ENCODE measurements at places on chromosomes 2 and 18. TPM values are rescaled to one million over a fixed set of nuclear protein-coding genes. Genes with fewer than 3 reads are reported as not detected.
A peak's percentile ranks its signal among the peaks of the same experiment; 100 is the strongest.

DNA sequence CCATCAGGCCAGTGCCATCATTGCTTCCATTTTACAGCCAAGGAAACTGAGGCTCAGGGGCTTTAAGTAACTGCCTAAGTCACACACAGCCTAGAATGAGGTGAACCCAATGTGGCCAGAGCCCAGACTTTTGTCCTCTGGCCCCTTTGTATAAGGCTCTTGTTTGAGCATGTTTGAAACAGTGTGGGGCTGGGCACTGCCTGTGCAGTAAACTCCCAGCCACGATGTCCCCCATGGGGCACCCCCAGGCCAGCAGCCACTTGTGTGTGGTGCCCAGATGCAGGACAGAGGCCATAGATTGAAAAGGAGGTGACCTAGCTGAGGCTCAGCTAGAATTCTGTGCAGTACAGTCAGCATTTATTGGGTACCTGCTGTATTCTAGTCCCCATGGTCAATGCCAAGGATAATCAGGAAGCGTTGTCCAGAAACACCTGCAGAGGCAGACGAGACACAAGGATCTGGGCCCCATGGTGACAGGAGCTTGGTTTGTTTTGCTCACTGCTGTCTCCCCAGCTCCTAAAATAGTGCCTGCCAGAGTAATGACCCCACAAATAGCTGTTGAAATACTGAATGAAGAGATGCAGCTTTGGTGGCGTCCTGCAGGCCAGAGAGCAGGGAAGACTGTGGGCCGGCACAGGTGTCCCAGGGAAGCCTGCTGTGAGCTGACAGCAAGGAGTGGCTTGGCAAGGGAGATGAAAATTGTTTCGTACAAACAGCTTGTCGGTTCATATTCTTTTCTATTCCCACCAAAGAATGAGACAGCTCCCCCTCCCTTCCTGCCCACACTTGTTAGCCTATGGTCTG lies 160.7 kb downstream of the LDLRAD4 start:
- no peak for DNase-seq

DNA sequence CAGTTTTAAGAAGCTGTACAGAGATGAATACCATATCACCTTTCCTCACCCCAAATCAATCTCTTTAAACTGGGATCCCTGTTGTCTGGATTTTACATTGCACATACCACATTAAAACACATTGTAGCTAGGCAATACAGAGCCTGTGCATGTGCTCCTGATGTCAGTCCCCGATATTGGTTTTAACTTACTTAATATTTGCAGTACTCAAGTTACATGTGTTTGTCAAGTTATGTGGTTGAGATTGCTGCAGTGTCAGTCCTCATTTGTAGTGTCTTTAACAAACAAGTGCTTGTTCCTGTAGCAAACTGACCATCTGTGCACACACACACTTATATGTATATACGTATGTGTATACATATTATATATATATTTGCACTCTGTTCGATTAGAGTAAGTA lies 10.4 kb upstream of the UBE2E3 start:
- DNase-seq: no peak

GRCh38 chr2:132825601-132826000 lies 155.6 kb upstream of the LYPD1 start:
- DNase-seq: no peak

DNA sequence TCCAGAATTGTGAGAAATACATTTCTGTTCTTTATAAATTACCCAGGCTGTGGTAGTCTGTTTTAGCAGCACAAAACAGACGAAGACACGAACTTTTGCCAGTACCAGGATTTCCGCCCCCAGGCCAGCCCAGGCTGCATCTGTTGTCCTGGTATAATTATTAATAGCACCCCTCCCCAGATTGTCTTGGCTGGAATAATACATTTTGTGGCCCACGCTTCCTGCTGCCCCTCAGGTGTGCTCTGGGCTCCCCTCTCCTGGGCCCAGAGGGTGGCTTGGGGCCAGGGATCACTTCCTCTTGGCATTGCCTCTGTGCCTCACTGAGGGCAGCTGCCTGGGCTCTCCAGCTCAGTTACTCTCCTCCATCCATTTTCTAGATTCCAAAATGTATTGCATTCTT lies 102.1 kb upstream of the HS6ST1 start:
- DNase-seq: no peak

DNA sequence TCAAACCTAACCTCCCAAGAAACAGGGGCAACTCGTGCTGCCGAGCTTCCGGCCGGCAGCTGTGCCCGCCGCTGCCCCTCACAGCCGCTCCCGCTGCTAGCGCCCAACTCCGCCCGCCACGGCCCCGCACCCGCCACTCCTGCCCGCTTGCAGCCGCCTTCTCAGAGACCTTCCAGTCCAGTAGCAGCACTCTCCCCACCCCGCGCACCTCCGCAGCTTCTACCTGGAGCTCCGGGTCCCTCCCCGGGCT lies 722 bp upstream of the C2orf15 start:
- no peak for DNase-seq

DNA sequence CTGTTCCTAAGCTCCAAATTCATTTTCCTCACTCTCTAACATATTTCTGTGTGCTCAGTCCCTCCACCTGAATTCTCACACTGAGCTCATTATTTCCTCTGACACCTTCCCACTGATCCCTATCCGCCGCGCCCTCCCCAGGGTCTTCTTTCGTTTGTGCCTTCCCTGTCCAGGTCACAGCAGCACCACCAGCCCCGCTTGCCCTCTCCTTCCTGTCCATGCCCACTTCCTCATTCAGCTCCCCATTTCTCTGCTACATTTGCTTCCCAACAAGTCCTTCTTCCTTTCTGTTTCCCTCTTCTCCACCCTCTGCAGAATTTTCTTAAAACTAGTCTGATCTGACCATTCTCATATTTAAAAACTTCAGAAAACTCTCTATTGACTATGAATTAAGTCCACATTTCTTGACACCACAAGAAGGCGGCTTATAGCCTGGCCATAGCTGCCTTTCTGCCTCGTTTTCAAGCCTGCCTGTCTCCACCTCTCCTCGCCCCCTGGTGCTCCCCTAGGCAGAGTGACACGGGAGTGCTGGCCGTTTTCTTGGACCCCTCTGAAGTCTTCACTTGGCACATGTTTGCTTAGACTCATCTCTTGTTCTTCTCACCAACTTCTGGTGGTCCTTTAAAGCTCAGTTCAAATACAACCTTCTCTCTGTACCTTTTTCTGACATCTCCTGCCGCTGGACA lies 138.7 kb upstream of the BOD1L2 start:
- DNase-seq: peak; percentile 34

GRCh38 chr2:113240915-113241911 lies 37.5 kb downstream of the PAX8 start:
- peak; percentile 59 for DNase-seq

GRCh38 chr2:70496819-70497218 lies 56.8 kb downstream of the TGFA start:
- DNase-seq: no peak

GRCh38 chr2:30677231-30677630 lies 130.0 kb downstream of the CAPN13 start:
- no peak for DNase-seq

DNA sequence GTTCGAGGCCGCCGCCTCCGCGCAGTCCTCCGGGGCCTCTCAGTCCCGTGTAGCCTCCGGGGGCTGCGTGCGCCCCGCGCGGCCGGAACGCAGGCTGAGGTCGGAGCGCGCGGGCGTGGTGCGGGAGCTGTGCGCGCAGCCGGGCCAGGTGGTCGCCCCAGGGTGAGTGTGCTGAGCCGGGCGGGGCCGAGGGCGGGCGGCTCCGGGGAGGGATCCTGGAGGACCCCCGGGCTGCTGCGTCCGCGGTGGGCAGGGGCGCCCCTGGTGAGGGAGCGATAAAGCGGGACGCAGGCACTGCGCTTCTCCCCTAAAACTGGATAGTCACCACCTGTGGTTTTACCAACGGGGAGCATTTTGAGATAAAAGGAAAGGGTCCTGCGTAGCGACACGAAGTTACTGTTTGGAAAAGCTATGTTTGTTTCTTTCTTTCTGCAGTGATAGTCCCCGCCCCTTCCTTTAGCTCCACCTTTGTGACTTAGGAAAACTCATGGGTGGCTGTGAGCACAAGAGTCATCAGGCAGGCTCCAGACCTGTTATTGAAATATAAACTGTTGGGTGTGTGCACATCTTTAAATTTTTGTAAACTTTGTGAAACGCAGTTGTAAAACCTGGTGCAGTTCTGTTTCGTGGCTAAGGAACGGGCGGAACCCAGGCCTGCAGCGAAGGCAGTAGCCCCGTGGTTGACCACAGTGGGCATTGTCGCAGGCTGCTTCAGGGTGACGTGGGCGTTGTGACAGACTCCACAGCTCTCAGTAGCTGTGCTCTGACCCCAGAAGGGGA lies 687 bp downstream of the CTDP1 start:
- DNase-seq: no peak

- DNase-seq: no peak
These were observed 23.2 kb upstream of the KDM3A start for GRCh38 chr2:86417961-86418360.

- DNase-seq: no peak
These were observed 285.9 kb downstream of the CTNNA2 start for GRCh38 chr2:79798776-79799175.

DNA sequence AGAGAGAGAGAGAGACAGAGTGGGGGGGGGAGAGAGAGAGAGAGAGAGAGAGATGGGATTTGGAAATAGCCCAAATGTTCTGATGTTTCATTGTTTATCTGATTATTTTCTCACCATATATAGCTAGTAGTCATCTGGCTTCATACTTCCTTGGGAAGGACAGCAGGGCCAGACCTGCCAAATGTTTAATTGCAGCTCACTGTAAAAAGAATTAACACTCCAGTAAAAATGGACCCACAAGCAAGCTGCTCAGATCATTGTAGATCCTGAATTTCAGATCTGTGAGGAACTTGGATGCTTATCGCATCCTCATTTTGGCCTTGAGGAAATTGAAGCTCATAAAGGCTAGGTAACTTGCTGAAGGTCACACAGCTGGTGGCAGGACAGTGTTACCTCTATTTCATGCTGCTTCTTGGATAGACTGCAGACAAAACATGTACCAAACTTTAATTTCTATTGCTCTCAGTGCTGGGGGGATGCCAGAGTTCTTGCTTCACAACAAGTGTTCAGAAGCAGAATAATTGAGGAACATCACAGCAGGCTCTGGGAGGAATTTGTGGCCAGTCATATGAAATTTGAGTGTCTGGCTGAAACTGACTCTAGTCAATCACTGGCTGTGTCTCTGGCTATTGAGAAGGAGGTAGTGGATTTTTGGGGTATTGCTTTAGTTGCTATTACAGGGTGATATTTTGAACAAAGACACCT lies 223.5 kb downstream of the PIK3C3 start:
- no peak for DNase-seq

DNA sequence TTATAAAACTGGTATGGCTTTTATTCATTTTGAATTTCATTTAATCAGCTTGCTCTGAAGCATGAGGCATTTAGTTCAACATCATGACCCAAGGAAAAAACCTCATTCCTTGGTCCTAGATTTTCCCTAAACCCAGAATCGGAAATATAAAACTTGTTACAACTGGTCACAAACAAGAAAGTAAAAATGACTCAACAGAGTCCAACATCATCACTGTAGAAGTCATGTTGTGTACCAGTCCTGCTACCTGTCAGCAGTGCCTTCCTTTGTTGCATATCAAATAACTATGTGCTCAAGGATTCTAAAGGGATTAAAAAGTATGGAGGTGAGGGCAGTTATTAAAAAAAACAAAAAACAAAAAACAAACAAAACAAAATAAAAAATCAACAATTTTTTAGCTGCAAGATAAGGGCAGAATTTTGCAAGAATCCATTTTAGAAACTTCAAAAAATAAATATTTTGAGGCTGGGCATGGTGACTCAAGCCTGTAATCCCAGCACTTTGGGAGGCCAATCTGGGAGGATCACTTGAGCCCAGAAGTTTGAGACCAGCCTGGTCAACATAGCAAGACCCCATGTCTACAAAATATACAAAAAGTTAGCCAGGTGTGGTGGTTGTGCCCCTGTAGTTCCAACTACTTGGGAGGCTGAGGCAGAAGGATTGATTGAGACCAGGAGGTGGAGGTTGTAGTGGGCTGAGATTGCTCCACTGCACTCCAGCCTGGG lies 18.4 kb downstream of the NCKAP1 start:
- no peak for DNase-seq

DNA sequence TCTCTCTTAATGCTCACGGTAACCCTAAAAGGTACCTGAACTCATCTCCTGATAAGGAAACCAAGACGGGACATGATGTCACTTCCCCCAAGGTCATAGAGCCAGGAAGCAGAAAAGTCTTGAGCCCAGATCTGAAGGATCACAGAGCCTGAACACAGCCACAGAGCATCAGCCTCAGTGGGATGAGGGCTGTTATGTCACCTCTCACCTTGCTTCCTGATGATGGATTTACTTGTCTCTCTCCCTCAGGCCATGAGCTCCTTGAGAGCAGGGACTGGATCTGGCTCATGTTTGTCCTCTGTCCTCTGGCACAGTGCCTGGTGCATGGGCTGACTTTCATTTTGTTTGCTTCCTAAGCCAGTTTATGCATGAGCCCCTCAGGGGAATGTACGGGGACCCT lies 54.2 kb downstream of the SERTAD2 start:
- no peak for DNase-seq

GRCh38 chr18:22347606-22348511 lies 69.9 kb downstream of the CTAGE1 start:
- peak; percentile 68 for DNase-seq

GRCh38 chr18:56197241-56197859 lies 441.0 kb downstream of the TXNL1 start:
- no peak for DNase-seq

GRCh38 chr2:135663148-135663700 lies 78.4 kb upstream of the UBXN4 start:
- no peak for DNase-seq

DNA sequence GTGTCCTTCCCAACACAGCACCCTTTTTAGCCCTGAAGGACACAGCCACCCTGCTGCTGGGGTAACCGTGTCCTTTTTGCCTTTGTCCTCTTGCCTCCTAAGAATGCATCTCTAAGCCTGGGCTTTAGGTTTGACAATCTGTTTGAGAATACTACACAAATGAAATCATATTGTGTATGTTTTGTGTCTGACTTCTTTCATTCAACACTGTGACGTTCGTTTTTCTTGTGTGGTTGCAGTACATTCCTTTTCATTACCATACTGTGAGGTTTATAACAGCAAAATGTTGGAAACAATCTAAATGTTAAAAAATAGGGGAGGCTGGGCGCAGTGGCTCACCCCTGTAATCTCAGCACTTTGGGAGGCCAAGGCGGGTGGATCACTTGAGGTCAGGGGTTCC lies 11.2 kb downstream of the ASPRV1 start:
- no peak for DNase-seq

- DNase-seq: no peak
These were observed 134.0 kb downstream of the FTCDNL1 start for GRCh38 chr2:199716807-199717586.

- peak; percentile 37 for DNase-seq
These were observed 81.2 kb downstream of the GATA6 start for GRCh38 chr18:22250591-22250996.

Gene MERTK
- 5.0 TPM for total RNA-seq

Gene DNAJC27
- 8.6 TPM for total RNA-seq

Gene CYTIP
- total RNA-seq: 1.2 TPM

Gene DNAJC5G
- 2.1 TPM for total RNA-seq

Gene EGR4
- total RNA-seq: not detected

Gene CDH7
- 0.05 TPM for total RNA-seq

Gene GBX2
- total RNA-seq: not detected

Gene LCT
- not detected for total RNA-seq

Gene CFC1
- total RNA-seq: not detected

Gene TUBB8B
- not detected for total RNA-seq
